Brain pericyte (primary cell): ENCODE measurements at places on chromosomes 7 and 10.
A peak's percentile ranks its signal among the peaks of the same experiment; 100 is the strongest.

GRCh38 chr10:30284865-30285594 is 64.0 kb downstream of the MTPAP start:
- no peak for DNase-seq

DNA sequence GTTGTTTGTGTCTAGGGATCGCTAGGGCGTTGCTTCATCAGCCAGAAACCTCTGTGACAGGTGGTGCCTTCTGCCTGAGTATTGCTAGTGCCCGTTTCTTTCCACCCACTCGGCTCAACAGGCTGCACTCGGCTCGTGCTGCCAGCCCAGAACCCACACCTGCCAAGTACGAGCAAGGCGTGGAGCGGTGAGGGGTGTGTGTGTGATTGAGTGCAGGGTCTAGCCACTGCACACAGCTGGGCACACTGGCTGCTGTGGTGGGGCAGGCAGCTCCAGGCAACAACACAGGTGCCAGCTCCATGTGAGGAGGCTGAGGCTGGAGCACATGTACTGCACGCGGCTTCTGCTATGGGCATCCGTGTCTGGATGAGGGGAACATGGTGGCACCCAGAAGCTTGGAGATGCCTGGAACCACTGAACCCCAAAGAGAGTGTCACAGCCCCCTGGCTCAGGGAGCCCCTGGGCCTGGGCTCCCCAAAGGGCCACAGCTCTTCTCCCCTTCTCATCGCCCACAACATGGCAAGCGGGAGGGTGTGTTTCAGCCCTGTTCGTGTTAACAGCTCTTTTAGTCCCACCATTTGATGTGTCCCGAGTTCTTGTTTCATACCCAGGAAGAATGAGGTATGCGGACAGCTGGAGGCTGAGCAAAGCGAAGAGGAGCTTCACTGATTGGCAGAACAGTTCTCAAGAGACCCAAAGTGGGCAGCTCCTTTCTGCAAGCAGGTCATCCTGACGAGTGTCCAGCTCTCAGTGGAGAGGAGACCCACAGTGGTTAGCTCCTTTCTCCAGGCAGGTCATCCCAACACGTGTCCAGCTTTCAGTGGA is 78.1 kb downstream of the HDAC9 start:
- no peak for DNase-seq

GRCh38 chr7:18550574-18550973 is 55.0 kb downstream of the HDAC9 start:
- no peak for DNase-seq

GRCh38 chr10:127919418-127920271 is 12.7 kb downstream of the PTPRE start:
- DNase-seq = no peak

DNA sequence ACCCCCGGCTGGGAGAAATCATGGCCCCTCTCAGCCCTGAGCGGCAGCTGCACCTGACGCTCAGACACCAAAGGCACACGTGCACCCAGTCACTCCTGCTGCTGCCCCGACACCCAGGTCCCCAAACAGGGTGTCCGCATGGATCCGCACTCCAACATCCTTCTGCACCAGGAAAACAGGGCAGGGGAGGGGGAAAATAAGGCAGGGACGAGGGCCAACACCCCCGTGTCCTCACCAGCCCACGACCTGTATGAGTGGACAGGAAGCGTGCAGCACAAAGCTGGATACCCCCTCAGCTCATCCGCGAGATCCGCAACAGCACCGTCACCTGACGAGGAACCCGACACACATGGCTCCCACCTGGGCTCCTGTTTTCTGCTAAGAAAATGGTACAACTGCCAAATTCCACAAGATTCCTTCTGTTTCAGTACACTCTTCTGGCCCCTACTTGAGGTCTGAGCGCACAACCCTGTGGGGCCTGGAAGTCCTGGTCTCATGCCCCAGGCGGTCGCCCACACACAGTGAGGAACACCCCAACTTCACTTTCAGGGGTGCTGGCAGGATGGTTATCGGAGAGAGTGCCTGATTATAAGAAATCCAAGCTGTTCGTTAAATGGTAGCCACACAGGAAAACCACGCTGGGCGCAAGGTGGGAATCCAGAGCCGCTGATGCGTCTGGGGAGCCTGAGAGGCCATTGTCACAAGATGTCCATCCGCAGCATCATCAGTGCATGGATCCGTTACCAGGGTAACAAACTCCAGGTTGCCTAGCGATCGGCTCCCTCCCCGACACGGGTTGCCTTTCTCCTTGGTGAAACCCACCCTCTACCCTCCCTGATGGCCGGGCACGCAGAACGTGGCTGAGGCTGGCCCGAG is 63.6 kb downstream of the ZRANB1 start:
- DNase-seq = no peak

DNA sequence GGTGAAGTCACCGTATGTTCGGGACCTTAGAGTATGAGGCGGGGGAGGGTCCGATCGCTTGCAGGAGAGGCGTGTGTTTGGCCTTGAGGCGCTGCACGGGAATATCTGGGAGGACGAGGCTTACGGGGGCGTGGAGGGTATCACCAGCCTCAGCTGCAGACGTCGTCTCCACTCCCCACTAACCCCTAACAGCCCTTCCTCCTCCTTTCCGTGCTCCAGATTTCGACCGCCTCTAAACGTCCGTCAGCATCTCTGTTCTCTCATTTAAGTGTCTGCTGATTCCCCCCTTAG is 23.5 kb upstream of the ZNF12 start:
- DNase-seq = peak; percentile 13

GRCh38 chr7:128167791-128168666 is 73.0 kb upstream of the LEP start:
- no peak for DNase-seq

GRCh38 chr7:50983850-50984249 is 201.2 kb upstream of the GRB10 start:
- no peak for DNase-seq

GRCh38 chr7:103795787-103796186 is 193.7 kb downstream of the RELN start:
- DNase-seq = no peak

DNA sequence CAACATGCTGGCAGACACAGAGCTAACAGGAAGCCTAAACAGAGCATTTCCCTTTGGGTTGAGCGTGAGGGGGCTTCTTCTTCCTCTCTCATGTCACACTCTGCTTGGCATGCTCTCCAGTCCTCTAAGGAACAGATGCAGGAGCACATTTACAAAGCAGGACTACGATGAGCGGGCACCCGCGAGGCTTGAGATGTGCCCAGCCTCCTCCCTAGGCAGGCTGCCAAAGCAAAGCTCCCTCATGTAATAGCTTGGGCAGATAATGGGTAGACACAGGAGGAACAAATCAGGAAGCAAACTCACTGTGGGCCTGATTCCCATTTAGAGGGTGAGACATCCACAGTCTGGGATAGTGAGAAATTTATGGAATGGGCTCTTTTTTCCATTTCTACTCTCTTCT is 519.1 kb downstream of the NRG3 start:
- no peak for DNase-seq

GRCh38 chr7:82615527-82615926 is 171.9 kb upstream of the CACNA2D1 start:
- no peak for DNase-seq
